Stimulated activated naive B cell treated with anti-CD40 and anti-IgM and Interleukin-4, amounts not matched to agents 10 μg/mL and 1 μg/mL and 100 μg/mL, for 72 hours (primary cell): ENCODE measurements at places on chromosomes 5 and 9.

DNA sequence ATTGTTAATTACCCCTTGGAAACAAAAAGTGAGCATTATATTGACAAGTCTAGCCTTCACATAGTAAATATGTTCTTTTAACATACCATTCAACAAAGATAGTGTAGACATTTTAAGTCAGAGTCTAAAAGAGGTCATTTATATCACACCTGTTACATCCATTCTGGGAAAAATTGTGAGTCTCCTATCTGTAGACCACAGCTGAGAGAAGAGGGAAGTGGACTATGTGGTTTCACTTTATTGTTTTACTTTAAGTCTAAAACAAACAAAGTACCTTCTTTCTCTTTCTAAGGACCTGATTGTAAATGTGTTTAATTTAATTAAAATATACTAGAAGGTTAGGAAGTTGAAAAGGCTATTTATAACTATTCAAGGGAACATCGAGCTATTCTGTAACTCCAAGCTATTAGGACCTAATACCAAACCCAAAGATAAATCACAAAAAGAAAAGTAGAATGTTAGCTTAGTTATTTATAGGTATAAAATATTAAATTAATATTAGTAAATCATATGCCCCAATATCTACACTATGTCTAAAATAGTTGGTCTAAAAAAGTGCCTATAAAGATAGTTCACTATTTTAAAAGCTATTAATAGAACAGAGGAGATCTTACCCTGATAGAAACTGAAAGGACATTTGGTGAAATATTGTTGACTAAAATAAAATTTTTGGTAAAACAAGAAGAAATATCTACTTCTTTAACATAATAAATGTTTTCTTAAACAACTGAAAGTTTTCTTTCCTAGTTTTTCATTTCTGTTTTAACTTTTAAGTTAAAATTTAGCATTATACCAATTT, 134.9 kb downstream of the TMEM167A start:
- no peak for DNase-seq

DNA sequence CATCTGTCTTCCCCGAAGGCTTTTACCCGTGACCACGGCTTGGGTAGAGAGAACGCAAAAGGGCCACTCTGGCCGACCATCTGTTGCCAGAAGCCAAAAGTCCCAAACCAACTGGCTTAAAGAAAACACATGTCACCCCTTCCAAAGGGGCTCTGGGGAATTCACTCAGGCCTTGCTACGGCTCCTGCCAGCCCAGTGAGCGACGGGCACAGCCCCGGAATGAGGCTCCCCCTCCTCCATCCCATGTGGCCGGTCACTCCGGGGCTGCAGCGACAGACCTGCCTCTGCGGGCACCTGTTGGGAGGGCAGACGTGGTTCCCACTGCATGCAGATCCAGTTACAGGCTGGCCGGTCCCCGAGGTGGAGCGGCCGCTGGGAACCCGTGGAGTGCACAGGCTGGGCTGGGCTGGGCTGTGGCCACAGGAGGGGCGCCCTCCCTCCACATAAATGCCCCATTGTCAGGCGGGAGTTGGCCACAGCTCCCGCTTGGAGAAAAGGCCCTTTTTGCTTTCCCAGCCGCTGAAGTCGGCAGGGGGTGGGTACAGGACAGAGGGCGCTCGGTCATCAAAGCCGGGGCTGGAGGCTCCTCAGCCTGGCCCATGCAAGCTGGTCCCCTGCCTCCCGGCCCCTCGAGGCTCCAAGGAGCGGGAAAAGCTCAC, 19.9 kb downstream of the NOTCH1 start:
- DNase-seq, result no peak

GRCh38 chr5:171913987-171914273, 92.5 kb downstream of the FBXW11 start:
- no peak for DNase-seq

DNA sequence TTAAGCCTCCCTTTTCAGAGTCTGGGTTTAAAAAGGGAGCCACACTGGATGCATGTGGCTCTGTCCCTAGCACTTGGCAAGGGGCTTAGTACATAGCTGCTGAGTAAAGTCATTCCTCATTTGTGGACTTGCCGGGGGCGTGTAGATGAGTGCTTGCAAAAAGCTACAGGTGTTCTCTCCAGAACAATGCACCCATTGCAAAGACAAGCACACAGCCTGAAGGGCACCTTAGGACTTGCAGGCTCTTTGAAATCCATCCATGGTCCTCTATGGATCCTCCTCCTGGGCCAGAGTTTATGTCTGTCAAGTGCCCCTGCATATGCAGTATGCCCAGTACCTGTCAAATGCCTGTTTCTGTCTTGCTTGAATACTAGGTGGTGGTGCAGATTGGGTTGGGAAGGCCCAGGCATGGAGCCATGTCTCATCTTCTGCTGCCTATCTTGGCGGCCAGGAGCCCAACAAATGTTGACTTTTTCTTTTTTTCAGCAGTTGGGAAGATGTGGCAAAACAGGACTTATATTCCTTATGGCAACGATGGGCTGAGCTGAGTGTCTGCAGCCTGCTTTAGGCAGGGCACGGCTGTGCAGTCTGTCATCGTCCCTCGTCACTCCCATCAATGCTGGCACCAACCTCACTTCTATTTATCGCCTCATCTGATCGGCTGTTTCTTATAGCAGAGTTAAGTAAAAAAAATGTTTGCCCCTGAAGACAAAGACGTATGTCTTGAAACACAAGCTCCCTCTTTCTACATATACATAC, 18.5 kb upstream of the SMIM32 start:
- no peak for DNase-seq

DNA sequence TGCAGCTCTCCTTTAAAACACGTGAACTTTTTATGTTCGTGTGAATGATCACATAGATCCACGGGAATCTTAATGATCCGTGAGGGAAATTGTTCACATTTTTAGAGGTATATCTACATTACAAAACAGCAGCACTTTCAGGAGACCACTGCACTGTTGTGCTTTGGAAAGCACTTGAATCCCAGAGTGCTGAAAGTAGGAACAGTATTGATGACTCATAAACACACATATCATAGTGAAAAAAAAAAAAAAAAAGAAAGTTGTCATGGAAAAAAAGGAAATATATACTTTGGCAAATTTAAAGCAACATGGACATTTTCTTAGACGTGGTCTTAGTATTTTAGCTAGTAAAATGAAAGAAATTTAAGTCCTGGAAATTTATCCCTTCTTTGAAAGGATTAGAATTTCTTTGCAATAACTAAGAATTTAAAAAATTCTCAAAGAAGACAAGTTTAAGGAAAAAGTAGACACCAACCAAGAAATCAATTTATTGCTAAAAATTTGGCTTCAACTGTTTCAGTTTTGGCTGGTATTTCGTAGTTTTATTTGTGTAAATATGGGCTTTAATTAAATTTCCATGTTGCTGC, 55.4 kb downstream of the ADGRV1 start:
- no peak for DNase-seq

- DNase-seq, result no peak
Measured at GRCh38 chr9:135377431-135377830, 102.2 kb upstream of the PPP1R26 start.

DNA sequence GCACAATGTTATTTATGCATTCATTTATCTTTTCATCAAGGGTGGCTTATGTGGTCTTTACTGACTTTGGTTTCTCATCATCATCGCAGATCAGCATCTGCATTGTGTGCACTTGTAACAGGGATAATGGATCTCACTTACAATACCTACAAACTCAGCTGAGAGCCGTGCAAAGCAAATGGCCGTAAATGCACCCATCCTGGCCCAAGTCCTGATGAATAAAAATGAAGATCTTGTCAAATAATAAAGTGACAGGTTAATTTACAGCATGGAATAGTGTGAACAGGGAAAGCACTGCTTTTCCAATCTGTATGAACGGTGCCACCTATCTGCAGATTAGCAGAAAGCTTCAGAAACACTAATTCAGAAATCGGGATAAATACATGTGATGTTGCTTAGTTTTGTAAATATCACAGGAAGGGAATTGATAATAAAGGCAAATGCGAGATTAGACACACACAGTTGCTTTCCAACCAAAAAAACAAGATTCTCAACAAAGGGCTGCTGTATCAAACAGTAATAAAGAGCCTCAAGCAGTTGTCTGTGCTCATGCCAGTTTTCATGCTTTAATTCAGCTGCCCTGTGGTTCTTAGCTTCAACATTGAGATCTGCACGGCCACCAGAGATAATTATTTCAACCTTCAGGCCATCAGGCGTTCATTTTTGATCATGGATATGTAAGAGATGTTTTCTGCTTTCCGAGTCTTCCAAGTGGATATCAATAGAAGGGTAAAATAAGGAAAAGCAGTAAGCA, 153.4 kb upstream of the POU5F2 start:
- DNase-seq, result no peak

DNA sequence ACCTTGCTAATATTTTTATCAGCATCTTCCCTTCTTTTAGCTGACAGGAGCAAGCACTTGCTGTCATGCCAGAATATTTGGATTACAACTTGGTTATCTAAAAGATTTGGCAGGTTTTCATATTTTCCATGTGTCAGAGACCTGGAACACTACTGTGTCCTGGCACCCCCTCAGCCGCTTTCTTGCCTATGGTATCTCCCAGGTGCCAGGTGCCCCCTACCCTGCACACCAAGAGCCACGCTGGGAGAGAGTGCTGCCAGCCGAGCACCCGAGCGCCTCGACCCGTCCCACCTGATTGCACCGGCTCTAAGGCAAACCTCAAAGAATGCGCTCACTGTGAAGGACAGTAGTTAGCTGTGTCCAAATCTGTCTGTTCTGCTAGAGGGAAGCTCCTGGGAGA, 84.8 kb downstream of the GTF3C4 start:
- DNase-seq, result no peak

GRCh38 chr9:105007143-105007542, 79.2 kb upstream of the ABCA1 start:
- DNase-seq, result no peak

GRCh38 chr5:41507501-41507900, 2.9 kb downstream of the PLCXD3 start:
- no peak for DNase-seq

DNA sequence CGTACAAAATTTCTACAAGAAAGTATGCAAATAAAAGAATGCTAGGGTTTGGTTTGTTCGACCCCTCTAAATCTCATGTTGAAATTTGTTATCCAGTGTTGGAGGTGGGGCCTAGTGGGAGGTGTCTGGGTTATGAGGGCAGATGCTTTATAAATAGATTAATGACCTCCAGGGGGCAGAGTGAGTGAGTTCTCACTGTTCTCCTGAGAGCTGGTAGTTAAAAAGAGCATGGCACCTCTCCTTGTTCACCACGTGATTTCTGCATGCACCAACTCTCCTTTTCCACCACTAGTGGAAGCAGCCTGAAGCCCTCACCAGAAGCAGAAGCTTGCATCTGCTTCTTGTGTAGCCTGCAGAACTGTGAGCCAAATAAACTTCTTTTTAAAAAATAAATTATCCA, 50.4 kb upstream of the FAM170A start:
- DNase-seq, result peak; percentile 4

GRCh38 chr5:53603009-53603687, 42.7 kb downstream of the NDUFS4 start:
- DNase-seq, result no peak

DNA sequence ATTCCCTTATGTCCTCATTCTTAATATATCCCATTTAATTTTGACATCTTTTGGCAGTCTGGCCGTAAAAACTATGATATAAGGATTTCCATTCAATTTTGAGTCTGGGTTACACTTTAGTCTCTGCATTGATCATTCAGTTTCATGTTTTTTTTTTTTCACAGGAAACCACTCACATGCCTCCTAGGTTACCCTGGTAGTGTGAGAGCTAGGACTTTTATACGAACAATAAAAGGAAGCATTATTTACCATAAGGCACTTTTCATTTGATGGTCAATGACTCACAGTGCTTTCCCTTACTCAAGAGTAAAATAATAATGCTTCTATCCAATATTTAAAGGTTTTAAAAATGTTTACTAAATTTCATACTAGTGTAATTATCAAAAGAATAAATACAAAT, 16.4 kb upstream of the DMAC1 start:
- DNase-seq, result no peak

GRCh38 chr5:74394916-74395880, 245.3 kb downstream of the ENC1 start:
- no peak for DNase-seq

DNA sequence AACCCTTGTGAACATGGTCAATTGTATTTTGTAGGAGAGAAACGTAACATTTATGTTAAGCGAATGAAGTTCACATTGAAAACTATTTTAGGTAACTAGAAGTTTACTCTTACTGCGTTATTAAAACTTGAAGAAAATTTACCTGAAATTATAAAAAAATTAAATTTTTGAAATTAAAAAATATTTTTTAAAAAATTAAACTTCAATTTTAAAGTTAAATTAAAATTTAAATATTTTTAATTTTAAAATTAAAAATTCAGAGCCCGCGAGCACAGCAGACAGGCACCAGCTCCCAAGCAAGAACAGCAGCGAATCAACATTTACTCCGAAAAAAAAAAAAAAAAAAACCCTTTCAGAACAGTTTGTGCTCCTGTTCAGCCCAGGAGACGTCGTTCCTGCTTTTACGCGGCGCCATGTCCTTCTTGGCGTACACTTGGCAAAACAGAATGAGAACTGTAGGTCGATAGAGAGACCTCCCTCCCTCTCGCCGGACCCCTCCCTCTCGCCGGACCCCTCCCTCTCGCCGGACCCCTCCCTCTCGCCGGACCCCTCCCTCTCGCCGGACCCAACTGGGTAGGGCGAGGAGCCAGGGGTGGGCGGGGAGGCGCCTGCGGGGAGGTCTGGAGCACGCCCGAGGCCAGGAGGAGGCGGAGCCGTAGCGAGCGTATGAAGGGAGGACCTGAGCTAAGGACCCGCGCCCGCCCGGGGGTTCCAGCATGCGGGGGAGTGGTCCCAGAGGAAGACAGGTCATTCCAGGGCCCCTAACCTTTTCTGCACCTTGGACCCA, 235.8 kb downstream of the ROR2 start:
- DNase-seq, result peak; percentile 55

GRCh38 chr5:14109771-14110170, 33.4 kb upstream of the TRIO start:
- DNase-seq, result no peak

GRCh38 chr5:177454397-177455035, 7.9 kb downstream of the PRR7 start:
- DNase-seq, result peak; percentile 93

GRCh38 chr5:174273325-174273724, 227.8 kb downstream of the NSG2 start:
- no peak for DNase-seq

- no peak for DNase-seq
Measured at GRCh38 chr9:1231998-1232919, 182.1 kb downstream of the DMRT2 start.

DNA sequence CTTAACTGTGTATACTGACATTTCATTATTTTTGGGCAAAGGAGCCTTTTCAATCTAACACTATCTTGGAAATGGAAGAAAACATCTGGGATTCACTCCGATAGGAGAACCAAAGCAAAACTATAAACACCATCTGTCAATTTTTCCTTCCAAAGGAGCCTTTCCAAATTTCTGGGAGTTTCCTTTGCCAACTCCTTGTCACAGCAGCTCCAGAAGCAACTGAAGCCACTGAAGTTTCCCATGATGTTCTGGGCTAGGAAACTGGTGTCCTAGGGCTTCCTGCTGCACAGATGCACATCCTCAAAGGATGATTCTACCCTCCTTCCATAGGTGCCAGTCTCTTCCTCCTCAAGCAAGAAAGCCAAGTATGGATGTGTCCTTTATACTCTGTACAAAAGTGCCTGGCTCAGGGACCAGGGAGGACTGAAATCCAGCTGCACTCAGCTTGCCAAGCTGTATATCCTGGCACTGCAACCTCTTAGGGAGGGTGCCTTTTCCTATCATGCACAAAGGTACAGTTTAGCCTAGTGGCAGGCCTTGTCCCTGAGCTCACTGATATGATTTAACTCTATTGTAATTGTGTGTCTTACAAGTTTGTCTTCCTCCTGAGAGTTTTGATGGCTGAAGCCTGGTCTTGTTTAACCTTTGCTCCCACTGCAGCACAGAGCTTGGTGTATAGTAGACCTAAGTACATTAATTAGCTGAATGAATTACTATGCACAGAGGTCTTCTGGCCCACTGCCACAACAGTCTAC, 8.4 kb upstream of the UBAP1 start:
- no peak for DNase-seq
